T-helper 9 cell (primary cell): ENCODE measurements at places on chromosomes 11 and 22.

- no peak for DNase-seq
Measured at GRCh38 chr22:22700631-22701030, 56.2 kb downstream of the GGTLC2 start.

DNA sequence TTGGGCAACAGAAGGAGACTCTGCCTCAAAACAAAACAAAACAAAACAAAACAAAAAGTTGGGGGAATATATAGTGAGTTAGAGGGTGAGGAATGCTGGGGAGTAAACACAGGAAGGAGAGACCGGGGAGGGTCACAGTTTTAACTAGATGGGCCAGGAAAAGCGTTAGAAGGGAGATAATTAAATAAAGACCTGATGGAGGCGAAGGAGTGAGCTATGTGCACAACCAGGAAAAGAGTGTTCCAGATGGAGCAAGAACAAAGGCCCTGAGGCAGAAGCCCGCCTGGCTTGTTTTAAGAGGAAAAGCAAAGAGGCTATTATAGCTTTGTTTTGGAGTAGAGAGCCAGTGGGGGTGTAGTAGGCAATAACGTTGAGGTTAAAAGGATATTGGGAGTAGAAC, 4.8 kb upstream of the PLA2G6 start:
- no peak for DNase-seq

DNA sequence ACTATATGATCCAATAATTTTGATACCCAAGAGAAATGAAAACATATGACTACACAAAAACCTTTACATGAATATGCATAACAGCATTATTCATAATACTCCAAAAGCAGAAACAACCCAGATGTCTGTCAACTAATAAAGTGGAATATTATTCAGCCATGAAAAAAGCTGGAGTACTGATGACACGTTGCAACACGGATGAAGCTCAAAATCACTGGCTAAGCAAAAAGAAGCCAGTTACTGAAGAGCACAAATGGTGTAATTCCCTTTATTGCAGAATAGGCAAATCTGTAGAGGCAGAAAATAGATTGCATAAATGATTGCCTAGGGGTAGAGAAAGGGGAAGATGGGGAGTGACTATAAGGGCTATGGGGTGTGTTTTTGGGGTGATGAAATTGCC, 117.6 kb upstream of the FGF3 start:
- no peak for DNase-seq

GRCh38 chr11:121929581-121929980, 186.4 kb downstream of the BLID start:
- DNase-seq, result no peak

- DNase-seq, result no peak
Measured at GRCh38 chr11:117830072-117830471, 5.5 kb upstream of the FXYD2 start.

GRCh38 chr11:35478471-35479091, 46.8 kb downstream of the PAMR1 start:
- DNase-seq, result no peak

- no peak for DNase-seq
Measured at GRCh38 chr11:77244277-77245027, 57.0 kb downstream of the GDPD4 start.

DNA sequence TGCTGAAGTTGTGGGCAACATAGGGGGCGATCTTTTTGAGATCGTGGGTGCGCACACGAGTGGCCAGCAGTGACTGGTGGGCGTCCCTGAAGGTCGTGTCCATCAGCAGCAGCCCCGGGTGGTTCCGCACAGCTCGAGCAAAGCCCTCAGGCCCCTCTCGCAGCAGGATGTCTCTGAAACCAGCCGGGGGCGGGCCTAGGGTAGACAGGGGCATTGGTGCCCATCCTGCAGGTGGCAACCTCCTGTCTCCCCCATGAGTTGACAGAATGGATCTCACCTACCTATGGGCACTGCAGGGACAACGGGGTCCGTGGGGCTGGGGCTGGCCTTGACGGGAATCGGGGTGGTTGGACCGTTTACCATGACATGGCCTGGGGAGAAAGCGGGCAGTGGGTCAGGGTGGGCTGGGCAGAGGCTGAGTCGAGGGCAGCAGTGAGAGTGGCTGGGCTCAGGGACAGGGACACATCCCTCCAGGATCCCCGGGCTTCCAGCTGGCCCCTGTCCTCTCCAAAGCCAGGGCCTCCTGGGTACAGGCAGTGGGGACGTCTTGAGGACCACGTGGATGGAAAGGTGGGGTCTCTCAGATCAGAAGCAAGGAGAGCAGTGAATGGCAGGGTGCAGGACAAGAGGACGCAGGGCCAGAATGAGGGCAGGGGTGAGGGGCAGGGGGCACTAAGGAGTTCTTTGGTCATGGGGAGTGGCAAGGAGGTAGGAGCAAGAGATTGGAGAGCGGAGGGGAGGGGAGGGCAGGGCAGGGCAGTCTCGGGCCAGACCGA, 4.2 kb upstream of the LRFN4 start:
- no peak for DNase-seq

GRCh38 chr11:123069908-123070821, 8.2 kb upstream of the HSPA8 start:
- no peak for DNase-seq

DNA sequence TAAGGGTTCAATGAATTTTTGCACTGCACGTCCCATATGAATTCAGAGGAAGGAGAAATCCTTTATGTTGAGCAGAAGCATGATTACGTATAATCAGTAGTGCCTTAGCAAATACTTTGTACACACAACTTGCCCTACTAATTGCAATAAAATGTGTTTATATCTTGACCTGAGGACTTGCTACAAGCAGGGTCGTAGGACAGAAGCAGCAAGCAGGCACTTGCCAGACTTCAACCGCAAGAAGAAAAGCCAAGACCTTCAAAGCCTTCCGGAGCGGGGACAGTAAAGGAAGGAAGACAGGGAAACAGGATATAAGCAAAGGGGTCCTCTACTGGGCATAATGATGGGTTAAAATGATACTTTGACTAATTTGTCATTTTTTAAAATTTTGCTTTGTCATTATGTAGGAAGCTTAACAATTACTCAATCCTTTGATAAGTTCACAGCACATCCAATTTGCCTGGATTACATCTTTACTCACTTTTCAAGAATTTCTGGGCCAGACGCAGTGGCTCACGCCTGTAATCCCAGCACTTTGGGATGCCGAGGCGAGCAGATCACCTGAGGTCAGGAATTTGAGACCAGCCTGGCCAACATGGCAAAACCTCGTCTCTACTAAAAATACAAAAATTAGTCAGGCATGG, 23.2 kb upstream of the UBASH3B start:
- no peak for DNase-seq

DNA sequence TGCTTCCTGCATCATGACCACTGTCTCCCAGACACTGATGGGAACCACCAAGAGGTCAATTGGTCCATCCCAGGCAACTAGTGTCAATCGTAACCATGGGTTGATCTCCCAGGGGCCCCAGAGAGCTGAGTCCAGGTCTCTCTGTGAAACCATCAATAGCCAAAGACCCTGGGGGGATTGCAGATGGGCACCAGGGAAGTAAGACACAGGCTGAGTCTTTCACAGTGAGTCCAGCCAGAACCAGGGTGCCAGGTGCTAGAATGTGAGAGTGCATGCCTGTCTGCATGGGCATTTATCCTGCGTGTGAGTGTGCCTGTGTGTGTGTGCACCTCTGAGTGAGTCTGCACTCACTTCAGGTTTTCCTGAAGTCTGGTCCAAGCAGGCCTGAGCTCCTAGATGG, 45.3 kb upstream of the TTC12 start:
- no peak for DNase-seq

DNA sequence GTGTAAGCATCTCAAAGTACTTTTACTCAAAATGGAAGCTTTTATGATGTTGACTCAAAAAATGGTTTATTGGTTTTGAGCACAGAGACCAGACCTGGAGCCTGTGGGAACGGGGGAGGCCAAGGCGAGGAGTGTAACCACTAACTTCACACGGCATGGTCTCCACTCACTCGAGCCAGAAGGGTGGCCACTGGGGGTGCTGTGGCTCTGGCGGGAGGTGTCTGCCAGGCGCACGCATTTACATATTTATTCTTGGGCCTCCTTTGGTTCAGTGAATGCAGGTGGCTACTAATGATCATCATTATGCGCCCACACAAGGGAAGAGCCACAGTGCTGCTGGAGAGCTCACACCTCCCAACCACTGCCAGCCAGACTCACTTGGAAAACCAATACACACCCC, 64.6 kb downstream of the FLRT1 start:
- no peak for DNase-seq

DNA sequence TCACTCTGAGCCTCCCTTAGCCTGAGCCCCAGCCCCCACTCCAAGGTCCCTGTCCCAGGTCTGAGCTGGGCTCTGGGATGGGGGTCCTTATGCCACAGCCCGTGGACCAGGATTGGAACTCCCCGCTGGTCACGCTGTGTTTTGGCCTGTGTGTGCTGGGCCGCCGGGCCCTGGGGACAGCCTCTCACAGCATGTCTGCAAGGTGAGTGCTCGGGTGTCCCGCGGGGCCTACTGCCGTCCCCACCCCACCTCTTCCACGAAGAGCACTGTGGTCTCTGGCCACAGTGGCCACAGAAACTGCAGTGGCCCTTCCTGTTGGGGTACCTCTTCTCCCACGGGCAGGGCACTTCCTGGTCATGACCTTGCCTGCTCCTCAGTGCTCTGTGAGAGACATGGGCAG, 3.5 kb upstream of the SIPA1 start:
- no peak for DNase-seq

DNA sequence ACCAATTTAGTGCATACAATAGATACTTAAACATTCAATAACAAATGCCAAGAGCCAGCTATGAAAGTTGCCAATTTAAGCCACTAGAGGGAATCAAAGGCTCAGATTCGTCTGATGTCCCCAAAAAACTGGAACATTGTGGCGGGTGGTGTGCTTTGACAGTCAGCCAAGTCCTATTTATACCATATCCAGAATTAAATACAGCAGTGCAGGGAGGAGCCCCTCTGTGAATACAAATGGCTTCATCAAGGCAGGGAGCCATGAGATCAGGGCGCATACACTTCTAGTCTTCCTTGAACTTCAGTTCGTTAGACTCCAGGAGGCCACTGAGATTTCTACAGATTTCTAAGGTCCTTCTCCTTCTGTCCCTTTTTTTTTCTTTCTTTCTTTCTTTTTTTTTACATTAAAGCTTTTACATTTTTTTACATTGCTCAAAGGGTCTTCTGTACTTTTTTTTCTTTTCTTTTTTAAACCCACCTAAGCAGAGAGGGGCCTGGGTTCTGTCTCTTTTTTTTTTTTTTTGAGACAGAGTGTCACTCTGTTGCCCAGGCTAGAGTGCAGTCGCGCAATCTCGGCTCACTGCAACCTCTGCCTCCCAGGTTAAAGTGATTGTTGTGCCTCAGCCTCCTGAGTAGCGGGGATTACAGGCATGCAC, 41.5 kb upstream of the HSPA8 start:
- peak; percentile 2 for DNase-seq

DNA sequence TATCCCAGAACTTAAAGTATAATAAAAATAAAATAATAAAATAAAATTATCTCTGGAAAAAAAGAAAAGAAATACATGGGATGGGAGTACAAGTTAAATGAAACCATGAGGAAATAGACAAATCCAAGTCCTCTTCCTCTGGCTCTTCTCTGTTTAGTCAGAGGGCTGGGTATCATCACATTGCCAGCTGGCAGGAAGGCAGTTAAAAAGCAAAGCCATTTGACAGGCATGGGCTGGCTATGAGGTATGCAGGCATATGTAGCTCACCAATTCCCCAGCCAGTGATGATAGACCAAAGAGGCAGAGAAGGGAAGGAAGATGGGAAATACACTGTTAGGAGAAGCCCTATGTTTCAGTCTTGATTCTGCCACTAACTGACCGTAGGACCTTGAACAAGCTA, 6.5 kb downstream of the LYVE1 start:
- no peak for DNase-seq

GRCh38 chr22:22738959-22739585, 94.7 kb downstream of the GGTLC2 start:
- DNase-seq, result no peak

DNA sequence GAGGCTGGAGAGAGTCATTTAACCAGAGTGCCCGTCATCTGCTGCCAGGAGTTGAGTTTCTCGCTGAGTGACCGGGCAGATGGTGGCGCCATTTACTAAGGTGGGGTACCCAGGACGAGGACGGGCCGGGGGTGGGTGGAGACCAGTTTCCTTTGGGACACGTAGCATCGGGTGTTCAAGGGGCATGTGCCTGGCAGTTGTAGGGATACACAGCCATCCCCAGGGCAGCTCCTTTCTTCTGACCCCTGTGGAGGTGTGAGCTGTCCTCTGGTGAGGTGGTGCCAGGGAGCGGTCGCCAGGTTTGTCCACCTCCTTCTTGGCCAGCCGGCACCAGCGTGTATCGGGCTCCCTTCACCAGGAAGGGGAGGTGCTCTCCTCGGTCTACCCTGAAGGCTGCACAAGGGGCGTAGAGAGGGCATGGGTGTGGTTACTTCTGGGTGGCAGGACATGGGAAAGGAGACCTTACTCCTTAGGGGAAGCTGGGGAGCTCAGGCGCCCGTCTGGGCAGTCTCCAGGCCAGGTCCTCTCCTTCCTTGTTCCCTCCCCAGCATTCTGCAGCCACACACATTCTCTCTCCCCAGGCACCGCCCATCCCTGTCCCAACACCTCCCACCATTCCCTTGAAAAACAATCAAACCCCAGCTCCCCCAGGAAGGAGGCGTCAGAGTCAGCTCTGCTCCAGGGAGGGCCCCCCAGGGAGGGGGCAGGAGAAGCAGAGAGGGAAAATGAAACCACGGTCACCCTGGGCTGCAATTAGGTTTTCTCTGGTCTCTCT, 10.3 kb upstream of the MB start:
- peak; percentile 22 for DNase-seq

DNA sequence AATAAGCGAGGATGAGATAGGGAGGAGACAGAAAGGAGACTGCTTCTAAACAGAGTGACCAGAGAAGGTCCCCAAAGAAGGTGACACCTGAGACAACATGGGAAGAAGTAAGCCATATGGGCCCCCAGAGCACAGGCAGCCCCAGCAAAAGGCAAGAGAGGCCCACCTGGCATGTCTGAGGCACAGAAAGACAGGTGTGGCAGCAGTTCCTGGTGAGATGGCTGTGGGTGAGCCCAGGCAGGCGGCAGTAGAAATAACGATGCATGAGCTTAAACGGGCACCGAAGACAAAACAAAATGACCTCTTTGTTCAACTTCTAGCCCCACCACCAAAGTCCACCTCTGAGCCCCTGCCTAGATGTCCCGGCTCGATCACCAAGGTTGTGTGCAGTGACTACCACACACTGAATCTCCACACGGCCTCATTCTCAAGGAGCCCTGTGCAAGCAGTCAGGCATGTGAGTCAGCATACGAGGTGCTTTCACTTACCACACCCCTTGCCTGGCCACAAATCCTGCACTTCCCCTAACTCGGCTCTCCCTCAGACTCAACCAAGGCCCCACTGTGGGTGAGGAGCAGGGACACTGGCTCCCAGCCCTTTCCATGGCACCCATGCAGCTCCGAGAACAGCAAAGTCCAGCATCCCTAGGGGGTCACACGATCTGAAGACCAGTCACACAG, 77.6 kb downstream of the PACSIN2 start:
- no peak for DNase-seq
